IPS DF 19.7 (cell line): ENCODE measurements at places on chromosomes 13 and 19.

DNA sequence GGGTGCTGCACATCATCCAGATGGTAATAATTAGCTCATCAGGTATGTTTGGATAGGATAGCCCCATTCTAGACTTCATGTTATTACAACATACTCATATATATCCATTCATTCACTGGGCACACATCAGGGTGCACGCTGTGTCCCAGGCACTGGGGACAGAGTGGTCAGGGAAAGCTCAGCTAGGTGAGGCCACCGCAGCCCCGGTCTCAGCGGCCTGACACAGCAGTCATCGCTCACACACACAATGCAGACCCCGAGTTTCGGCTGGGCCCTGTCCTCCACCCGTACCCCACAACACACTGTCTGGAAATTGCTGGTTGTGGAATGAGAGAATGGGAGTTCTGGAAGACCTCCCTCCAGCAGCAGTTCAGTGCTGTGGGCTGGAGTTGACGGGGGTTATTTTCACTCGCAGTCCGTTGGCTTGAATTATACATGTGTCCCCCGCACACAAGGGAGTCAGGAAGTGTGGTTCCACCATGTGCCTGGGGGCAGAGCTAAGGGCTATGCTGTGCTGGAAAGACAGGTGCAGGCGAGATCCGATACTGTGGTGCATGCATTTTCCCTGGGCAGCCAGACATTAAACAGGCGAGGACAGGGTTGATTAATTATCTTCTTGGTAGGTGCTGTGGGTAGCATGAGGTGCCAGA lies 257.6 kb downstream of the TEX29 start:
- no peak for DNase-seq

DNA sequence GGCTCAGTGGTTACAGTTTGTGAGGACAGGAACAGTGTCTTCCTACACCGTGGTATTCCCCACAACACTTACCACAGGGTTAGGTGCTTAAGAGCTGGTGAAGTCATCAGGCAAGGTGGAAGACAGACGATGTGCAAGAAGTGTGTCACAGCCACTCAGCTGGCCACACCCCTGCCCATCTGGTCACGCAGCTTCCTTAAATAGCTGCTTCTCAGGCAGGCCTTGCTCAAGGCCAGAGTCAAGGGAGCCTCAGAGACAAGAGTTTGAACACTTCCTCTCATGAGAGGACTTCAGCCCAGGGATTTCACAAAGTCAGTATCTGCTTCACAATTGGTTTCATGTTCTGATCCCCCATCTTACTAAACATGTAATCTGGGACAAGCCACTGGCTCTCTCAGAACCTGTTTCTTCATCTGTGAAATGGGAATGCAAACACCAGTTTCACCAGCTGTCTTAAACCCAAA lies 80.3 kb upstream of the FRY start:
- no peak for DNase-seq

DNA sequence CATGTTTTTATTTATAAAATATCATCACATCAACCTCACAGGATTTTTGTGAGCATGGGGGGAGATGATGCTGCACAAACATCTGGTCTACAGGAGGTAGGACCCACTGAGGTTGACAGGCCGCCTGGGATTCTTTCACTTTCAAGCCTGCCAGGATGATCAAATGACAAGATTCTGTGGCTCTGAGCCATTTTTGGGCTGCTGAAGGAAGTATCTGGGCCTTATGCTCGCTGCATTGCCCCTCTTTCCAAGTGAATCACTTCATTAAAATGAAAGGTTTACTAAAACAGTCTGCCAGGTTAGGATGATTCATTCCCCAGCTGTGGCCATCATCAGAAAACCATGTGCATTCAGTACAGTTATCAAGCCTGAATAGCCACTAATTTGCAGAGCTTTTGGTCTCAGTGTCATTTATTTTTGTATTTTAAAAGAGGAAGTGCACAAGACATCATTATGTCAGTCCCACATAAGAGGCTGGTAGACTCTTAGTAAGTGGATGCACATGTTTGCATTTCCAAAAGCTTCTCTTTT lies 34.4 kb downstream of the STARD13 start:
- no peak for DNase-seq

- DNase-seq, result no peak
These were observed 17.9 kb downstream of the ZNF700 start for GRCh38 chr19:11942843-11943108.

DNA sequence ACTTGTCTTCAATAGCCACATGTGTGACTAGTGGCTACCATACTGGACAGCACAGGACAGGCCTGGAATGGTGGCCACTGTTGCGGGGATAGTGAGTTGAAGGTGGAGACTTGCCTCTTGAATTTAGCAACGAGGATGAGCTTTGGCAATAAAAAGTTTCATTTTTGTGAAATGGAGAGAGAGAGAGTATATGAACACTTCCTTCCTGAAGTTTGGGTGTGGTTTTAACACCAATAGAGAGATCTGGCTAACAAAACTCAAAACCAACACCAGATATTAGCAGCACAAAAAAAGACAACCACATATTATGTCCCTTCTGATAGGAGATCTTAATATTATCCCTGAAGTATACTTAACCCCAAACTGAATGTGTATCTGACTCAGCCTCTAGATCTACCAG lies 6.3 kb upstream of the LRFN3 start:
- DNase-seq, result no peak

DNA sequence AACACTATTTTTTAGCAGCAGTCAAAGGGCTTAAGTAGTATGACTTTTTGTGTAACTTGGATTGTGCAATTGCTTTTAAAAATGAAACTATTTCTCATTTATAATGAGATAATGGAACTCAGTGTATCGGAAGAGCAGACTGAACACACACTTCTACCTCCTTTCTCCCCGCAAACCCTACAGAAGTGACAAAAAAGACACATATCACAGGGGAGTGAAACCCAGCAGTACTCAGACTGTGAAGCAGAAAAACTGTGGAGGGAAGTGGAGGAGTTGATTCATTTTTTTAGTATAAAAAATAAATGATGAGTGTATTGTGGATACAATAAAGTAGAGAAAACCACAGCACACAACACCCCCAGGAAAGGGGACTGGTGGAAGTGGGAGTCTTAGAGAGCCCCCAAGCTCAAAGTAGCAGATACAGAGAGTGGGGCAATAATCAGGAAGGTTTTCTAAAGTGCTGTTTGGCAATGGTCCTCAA lies 9.7 kb downstream of the LPAR6 start:
- DNase-seq, result no peak

DNA sequence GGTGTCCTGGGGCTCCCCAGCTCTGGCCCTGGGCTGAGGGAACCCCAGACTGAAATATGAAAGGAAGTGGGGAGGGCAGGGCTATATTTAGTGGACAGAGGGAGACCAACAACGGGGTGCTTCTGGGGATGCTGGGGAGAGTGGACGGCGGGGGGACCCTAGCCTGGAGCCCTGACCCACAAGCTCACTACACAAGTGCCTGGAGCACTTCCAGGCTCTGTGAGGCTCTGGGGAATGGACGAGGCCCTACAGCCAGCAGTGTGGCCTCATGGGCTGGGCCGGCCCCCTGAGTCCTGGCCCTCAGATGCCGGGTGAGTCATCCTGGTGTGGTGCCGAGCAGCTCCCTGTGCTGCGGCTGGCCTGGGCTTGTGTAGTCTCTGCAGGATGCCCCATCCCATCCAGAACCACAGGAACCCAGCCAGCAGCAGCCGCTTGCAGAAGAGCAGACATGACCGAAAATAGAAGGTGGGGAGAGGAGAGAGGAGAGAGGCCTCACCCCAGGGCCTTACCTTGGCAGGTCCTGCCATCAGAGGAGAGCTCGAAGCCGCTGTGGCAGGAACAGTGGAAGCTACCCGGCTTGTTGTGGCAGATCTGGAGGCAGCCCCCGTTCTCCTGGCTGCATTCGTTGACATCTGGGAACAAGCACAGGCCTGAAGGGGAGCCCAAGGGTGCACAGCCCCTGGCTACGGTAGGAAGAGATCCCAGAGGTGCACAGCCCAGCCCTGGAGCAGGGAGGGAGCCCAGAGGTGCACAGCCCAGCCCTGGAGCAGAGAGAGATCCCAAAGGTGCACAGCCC lies 26.1 kb downstream of the GAS6 start:
- no peak for DNase-seq

GRCh38 chr13:36431204-36432105 lies 840 bp upstream of the CCNA1 start:
- no peak for DNase-seq

DNA sequence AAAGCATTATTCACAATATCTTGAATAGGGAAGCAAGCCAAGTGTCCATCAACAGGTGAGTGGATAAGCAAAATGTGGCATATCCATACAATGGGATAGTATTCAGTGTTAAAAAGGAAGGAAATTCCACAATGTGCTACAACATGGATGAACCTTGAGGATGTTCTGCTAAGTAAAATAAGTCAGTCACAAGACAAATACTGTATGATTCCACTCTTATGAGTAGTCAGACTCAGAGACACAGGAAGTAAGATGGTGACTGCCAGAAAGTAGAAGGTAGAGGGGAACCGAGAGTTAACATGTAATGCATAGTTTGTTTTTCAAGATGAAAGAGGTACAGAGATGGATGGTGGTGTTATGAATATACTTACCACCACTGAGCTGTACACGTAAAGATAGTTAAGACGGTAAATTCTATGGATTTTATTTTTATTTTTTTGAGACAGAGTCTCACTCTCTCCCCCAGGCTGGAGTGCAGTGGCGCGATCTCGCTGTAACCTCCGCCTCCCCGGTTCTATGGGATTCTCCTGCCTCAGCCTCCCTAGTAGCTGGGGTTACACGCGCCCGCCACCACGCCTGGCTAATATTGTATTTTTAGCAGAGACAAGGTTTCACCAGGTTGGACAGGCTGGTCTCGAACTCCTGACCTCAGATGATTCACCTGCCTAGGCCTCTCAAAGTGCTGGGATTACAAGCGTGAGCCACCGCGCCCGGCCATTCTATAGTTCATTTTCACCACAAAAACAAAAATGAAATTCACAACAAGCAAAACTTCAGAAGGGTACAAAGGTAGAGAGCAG lies 1.0 kb upstream of the CHAMP1 start:
- no peak for DNase-seq

- DNase-seq, result no peak
These were observed 450.7 kb downstream of the FGF14 start for GRCh38 chr13:101951114-101951513.

GRCh38 chr19:33175886-33176669 lies 18.1 kb upstream of the LRP3 start:
- DNase-seq, result no peak

DNA sequence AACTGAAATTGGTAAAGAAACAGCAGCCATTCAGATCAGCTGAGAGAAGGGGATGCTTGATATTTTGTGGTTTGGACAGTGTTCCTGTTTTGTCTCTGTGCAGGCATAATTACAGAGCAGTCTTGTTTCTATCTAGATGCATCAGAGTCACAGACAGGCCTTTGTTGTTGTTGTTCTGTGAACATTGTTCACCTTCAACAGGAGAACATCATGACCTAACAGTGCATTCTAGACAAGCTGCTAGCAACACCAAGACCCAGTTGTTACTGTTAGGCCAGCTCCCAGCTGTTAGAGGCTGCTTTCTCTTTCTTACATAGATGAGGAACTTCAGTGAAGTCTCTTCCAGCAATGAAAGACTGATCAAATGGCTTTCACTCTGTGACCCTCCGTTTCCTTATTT lies 8.5 kb upstream of the LSR start:
- no peak for DNase-seq

GRCh38 chr19:29561601-29562000 lies 35.8 kb downstream of the VSTM2B start:
- no peak for DNase-seq

GRCh38 chr19:3608750-3609322 lies 2.2 kb upstream of the TBXA2R start:
- DNase-seq, result no peak

- DNase-seq, result no peak
These were observed 11.1 kb upstream of the SPATA13 start for GRCh38 chr13:24149246-24150032.

DNA sequence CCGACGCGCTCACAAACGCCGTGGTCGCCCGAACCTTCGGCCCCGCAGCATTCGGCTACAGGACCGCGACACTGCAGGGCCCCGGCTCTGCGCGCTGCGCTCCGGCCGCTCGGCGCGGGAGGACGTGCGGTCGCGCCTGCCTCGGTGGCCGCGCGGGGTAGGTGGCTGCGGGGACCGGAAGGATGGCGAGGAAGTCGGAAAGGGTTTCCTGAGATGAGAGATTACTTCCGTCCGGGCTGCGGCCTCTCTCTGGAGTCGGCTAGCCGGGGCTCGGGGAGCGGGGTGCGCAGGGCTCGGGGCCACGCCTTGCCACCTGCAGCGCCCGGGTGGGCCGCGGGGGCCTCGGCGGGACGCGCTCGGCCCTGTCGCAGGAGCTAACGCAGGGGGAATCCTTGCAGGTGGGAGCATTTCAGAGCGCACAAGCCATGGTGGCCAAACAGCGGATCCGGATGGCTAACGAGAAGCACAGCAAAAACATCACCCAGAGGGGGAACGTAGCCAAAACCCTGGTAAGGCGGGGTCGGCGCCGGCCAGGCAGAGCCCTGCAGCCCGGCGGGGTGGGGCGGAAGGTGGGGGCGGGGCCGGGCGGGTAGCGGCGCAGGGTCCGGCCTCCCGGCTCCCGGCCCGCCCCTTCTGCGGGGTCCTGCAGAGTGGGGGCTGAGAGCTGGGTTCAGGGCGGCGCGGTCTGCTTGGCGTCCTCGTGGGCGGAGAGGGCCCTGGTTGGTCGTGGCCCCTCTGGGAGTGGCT lies at the start of gene SERP2:
Gene SERP2, plus strand, starts transcription at position 224 of the 747 bp plus-strand sequence. Its CDS starts 202 bp downstream, at position 426.
- peak; percentile 40 for DNase-seq

DNA sequence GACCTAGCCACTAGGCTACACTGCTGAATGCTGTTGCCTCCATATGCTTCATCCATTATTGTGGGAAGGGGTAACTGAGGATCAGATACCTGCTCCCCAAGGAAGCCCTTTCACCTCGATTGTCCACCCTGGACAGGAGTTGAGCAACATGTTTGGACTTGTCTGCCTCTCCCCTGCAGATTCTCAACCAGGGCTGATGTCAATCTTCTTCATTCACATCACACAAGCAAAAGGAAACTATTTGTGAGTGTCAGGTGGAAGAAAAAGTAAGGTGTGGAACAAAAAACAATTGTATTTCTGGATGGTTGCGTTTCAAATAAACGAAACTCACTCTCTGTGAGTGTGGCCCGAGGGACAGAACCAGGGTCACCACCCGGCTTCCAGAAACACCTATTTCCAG lies 29.5 kb upstream of the MUC16 start:
- DNase-seq, result no peak

DNA sequence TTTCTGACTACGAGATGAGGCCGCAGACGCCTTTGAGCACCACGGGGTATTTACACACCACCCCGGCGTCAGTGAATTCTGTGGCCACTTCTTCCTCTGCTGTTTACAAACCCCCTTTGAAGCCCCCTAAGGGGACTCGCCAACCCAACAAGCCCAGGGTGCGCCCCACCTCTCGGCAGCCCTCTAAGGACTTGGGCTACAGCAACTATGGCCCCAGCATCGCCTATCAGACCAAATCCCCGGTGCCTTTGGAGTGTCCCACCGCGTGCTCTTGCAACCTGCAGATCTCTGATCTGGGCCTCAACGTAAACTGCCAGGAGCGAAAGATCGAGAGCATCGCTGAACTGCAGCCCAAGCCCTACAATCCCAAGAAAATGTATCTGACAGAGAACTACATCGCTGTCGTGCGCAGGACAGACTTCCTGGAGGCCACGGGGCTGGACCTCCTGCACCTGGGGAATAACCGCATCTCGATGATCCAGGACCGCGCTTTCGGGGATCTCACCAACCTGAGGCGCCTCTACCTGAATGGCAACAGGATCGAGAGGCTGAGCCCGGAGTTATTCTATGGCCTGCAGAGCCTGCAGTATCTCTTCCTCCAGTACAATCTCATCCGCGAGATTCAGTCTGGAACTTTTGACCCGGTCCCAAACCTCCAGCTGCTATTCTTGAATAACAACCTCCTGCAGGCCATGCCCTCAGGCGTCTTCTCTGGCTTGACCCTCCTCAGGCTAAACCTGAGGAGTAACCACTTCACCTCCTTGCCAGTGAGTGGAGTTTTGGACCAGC lies 5.3 kb downstream of the SLITRK5 start:
- no peak for DNase-seq

GRCh38 chr13:104936304-104936703 lies 1599.2 kb downstream of the EFNB2 start:
- no peak for DNase-seq
